A549 treated with ZK216348 at 1 μM for 4 hours (cell line): ENCODE measurements at places on chromosomes 16 and 17. TPM values are rescaled to one million over a fixed set of nuclear protein-coding genes. Genes with fewer than 3 reads are reported as not detected.

Gene SAMD14
- 0.37 to 0.61 TPM (median 0.51 TPM) in 5 replicates for total RNA-seq

Gene PRSS8
- 0.80 to 1.2 TPM (median 0.91 TPM) in 5 replicates for total RNA-seq

Gene HOXB4
- 0.12 to 0.29 TPM (median 0.16 TPM) in 5 replicates for total RNA-seq

Gene TBC1D28
- not detected in 5 replicates for total RNA-seq

Gene ACSM2B
- total RNA-seq = not detected in 5 replicates
